Activated T-cell treated with anti-CD3 and anti-CD28 coated beads for 24 hours (primary cell): ENCODE measurements at places on chromosomes 6 and 20.

GRCh38 chr6:156683821-156684220, 93.4 kb upstream of the ARID1B start:
- no peak for DNase-seq

GRCh38 chr20:52118696-52119095, 72.9 kb downstream of the ZFP64 start:
- DNase-seq = no peak

DNA sequence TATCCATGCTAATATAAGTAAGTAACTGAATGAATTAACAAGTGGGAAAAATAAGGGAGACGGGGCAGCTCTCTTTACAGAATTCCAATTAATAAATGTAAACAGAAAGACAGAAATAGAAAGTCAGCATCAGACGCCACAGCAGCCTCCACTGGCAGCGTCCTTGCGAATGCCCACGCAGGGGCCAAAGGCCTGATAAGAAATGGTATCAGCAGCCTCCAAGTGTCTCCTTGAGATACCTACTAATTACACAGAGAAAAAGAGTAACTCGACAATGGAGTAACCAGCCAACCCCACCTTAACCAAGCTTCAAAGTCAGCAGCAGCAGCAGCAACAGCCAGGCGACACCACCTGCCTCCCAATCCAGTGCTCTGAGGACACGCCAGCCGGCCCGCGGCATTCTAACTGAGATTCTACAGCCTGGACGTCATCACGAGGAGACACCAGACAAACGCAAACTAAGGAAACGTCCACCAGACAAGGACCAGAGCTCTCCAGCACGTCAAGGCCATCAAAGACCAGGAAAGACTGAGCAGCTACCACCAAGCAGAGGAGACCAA, 78.8 kb downstream of the TAF4 start:
- no peak for DNase-seq

- DNase-seq = no peak
Observed at GRCh38 chr6:166460473-166461437, 78.0 kb upstream of the MPC1 start.

GRCh38 chr20:46118481-46119020, 437 bp downstream of the CD40 start:
- no peak for DNase-seq

GRCh38 chr6:170180671-170181337, 110.1 kb downstream of the DLL1 start:
- no peak for DNase-seq

- DNase-seq = no peak
Observed at GRCh38 chr20:23629017-23629541, 8.7 kb downstream of the CST3 start.

DNA sequence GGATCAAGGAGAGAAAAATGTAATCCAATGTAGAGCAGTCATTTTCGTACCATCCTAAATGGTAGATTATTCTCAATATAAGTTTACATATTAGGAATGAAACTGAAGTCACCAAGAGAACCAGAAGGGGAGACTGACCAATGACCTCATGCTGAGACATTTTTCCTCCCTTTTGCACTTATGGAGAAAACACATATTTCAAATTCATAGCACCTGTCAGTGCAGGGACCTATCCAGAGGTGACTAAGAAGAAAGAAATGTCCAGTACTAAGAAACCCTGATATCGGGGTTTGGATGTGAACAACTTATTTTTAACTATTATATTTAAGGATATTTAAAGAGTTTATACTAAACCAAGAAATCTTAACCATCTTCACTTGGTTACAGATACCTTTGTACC, 16.6 kb upstream of the LYRM2 start:
- no peak for DNase-seq

GRCh38 chr6:16345449-16346330, 107.3 kb downstream of the GMPR start:
- DNase-seq = no peak

GRCh38 chr20:35144694-35145093, 2.4 kb downstream of the EDEM2 start:
- DNase-seq = no peak

DNA sequence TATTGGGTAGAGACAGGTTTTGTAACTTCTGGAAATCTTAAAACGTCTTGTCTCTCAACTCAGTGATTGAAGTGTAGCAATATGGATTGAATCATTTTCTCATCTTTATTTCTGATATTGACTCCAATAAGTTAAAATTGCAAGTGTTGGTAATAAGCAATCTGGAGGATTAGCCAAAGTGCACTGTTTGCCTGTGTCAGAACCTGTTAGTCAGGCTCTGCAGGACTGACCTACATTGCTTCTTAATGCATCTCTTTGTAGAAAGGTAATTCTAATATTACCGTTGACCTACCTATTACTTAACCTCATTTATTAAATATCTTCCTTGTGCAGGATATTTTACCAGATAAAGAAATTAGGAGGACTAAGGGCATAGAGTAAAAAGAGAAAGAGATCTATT, 484.0 kb upstream of the CITED2 start:
- no peak for DNase-seq

- DNase-seq = no peak
Observed at GRCh38 chr6:53326372-53327016, 22.3 kb downstream of the ELOVL5 start.

DNA sequence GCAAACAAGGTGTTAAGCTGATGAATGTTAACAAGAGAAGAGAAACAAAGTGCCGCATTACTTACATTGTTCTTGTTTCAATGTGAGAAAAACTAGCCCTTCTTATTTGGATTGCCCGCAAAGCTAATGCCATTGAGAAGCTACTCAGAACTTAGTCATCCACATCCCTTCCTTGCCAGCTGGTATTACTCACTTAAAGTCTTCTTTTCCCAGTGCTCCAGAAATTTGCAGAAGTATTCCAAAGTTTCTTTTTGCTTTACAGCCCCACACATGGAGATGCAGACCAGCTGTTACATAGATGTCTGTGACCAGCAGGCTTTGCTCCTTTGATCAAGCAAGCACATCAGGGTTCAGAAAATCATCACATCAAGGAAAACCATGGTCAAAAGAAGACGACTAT, 529.0 kb downstream of the TBC1D32 start:
- no peak for DNase-seq

DNA sequence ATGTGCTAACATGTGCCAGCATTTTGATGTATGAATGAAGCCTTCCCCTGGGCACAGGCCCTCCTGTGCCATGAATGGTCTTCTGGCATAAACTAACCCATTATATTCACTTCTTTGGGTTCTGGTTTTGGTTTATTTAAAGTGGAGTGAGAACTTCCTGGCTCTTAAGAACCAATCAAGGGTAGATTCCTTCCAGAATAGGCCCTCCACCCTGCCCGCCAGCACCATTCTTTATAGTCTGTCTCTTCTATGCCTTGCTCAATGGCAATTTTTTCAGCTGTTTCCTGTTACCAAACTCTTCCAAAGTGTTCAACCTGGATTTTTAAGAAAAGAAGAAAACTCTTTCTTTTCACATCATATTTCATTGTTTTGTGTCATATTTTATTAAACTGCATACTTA, 44.1 kb downstream of the VEGFA start:
- DNase-seq = no peak

- DNase-seq = no peak
Observed at GRCh38 chr6:8944548-8944947, 509.2 kb upstream of the SLC35B3 start.

DNA sequence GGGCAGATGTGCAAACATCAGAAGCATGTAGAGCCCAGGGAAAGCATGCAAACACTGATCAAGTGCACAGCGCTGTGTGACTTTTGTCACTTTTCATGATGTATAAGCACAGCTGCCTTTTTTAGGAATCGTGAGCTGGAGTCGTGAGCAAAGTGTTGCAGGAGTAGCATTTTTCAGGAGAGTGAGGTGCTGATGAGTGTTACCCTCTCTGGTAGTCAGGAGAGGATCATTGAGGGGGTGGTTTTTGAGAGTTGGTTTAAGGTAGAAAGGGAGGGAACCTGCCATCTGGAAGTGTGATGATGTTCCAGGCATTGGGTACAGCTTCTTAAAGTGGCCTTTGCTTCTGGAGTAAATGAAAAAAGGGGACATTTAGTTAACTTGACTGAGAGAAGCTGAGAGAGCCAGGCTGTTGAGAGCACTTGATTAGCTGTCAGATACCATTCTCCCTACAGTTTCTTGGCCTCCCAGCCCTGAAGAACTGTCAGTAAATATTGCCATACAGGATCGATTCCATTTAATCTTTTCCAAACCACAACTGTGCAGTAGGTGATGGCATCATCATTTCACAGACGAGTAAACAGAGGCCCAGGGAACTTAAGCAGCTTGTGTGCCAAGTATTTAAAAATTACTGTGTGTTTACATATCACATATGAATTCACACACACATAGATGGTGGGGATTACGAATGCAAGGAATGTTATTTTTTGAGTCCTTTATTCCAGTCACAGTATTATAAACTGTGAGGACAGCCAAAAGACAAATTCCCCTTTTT, 28.9 kb downstream of the TPD52L1 start:
- no peak for DNase-seq

DNA sequence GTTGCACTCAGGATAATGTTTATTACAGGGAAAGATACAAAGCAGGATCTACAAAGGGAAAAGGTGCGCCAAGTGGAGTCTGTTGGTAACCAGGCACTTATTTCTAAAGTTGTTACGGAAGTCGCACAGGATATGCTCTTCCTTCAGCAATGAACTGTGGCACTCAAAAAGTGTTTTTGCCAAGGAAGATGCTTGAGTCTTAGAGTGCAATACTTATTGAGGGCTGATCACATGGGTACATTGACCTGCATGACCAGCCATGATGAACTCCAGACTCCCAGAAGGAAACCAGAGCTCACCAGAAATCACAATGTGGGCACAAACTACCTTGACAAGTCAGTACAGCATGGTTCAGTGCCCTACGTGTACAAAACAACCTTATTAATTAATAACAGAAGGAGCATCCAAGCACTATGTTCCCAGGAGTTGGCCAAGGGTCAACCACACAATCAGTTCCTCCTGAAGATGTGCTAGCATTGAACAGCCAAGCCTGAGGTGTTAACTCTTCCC, 270.7 kb upstream of the TFAP2D start:
- DNase-seq = no peak

- no peak for DNase-seq
Observed at GRCh38 chr6:157748839-157749571, 74.0 kb upstream of the SNX9 start.

DNA sequence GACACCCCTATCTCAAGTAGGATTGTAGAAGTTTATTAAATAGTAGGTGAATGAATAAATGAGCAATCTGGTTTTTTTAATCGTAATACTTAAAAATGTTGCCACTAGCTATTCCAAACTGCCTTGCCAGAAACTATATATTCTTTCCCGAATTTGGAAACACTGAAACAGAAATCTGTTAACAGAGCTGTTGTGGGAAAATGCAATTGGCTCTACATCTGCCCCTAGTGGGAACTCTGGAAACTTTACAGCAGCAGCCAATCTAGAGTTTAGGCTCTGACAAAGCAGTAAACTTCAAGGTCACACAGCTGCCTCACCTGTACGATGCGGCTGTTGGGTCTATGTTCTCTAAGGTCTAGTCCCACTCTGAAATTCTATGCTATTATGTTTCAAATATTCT, 41.7 kb downstream of the SYNE1 start:
- no peak for DNase-seq

GRCh38 chr6:137341681-137342195, 122.6 kb upstream of the IFNGR1 start:
- peak; percentile 27 for DNase-seq

GRCh38 chr6:137223370-137224131, 4.4 kb upstream of the IFNGR1 start:
- no peak for DNase-seq

- DNase-seq = no peak
Observed at GRCh38 chr6:36361071-36361470, 24.4 kb upstream of the BNIP5 start.

- no peak for DNase-seq
Observed at GRCh38 chr20:43529457-43530153, 22.1 kb downstream of the L3MBTL1 start.

DNA sequence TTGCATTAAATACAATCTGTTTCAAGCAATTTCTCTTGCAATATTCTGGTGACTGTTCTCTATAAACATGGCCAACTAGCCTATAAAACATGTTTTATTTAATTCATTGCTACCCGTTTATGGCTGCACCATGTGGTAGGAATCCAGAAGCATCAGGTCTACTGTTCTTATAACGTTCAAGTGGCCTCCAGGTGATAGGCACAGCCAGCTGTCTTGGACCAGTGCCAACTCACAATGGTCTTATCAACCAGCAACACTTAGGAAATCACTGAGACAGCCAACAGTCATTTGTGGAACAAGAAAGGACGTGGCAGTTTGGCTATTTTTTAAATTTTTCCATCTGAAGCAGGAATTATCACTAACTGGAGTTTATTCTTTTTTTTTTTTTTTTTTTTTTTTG, 193.6 kb downstream of the NKAIN2 start:
- no peak for DNase-seq

GRCh38 chr20:25064561-25065071, 6.7 kb upstream of the ACSS1 start:
- no peak for DNase-seq

- DNase-seq = peak; percentile 26
Observed at GRCh38 chr20:21251278-21251677, 51.9 kb upstream of the XRN2 start.

GRCh38 chr6:164928057-164928727, 381.2 kb downstream of the C6orf118 start:
- no peak for DNase-seq

DNA sequence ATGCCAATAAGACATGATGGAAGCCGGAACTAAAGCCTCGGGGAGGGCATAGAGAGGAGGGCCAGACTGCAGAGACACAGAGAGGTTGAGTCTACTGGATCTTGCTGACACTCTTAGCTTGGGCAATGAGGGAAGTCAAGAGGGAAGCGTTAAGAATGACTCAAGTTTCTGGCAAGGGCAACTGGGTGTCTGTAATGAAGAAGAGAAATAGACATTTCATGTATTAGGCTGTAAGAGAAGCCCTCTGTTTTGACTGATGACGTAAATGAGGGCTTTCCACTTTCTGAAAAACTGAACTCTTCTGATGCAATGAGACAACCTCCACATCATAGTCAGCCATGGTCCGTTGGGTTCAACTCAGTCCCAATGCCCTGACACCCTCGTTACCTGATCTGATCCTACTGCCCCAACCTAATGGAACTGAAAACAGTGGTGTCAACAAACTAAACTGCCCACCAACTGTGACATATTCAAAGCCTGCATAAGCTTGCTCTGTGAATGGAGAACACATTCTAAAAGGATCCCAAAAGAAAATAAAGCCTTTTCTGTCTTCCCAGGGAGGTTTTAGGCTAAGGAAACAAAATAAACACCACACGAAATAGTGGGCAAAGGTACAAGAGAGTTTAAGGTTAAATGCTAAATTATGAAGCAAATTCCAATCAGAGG, 45.8 kb upstream of the PNRC1 start:
- DNase-seq = no peak

GRCh38 chr6:150877928-150878327, 12.4 kb downstream of the MTHFD1L start:
- DNase-seq = no peak

- DNase-seq = no peak
Observed at GRCh38 chr6:208938-209337, 83.3 kb upstream of the DUSP22 start.

DNA sequence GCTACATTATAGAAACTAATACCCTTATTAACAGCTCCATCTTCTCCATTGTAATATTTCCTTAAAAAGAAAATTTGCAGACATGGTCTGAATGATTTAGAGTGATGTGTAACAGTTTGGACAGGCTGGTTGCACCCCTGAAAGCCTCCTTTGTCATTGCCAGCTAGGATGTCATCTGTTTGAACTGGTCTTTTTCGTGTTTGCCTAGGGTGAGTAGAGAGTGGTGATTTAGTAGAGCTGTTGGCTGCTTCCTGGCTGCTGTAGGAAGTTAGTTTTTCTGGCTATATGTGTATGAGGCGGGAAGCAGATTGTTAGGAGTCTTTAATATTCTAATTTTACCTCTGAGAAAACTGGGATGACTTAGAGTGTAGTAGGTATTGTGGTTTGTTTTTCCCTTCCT, 101.1 kb downstream of the ZFAND3 start:
- DNase-seq = no peak
